ENCODE measurements at places on chromosomes 16 and 17. TPM values are rescaled to one million over a fixed set of nuclear protein-coding genes. Genes with fewer than 3 reads are reported as not detected.

SLC6A2 gene
- total RNA-seq, result not detected

DNA sequence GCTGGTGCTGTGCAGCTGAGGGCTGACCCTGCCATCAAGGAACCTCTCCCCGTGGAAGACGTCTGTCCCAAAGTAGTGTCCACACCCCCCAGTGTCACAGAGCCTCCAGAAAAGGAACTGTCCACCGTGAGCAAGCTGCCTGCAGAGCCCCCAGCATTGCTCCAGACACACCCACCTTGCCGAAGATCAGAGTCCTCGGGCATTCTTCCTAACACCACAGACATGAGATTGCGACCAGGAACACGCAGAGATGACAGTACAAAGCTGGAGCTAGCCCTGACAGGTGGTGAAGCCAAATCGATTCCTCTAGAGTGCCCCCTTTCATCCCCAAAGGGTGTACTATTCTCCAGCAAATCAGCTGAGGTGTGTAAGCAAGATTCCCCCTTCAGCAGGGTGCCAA, 20.5 kb downstream of the AKAP1 start:
- DNase-seq, result no peak

DNA sequence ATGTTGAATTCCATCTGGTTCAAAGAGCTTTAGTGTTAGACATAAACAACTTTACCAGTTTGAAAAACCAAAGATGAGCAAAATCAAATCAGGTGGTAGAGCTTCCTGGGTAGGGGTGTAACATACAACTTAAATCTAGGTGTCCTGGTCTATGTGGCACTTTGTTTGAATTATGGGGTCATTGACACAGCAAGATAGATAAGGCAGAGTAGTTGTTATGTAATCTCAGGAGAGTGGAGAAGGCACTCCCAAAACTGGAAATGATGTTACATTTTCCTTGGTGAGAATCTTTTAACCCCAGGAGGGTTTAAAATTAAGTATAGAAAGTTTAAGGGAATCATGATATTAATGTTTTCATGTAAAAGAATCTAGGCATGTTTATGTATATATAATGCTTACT, 31.9 kb downstream of the CCDC42 start:
- no peak for DNase-seq

DNA sequence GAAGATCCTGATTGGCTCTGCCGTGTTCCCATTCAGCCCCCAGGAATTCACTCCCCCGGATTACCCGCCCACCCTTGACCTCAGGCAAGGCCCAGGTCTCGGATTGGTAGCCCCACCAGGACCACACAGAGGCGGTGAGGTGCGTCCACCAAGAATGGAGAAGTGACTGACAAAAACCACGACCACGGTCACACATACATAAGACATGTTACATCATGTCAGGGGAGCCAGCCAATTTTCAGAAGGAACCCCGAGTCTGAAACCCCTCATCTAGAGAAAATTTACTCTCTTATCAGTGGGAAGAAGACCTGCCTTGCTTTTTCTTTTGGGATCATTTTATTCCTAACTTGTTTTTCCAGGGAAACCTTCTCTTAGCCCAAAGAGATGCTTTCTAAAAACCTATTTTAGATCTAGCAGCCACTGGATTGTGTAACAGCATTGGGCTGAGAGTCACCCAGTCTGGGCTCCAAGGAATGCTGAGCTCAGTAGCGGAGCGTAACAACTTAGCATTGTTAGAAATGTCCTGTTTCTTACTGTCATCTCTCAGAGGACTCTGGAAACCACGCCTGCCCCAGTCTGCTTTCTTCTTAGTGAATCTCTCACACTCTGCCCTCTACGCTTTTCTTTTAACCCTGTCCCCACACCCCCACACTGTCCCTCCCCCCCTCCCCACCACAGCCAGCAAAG, 164.1 kb downstream of the CMIP start:
- DNase-seq, result no peak

CD300LB gene
- not detected for total RNA-seq

ANKRD40CL gene
- not detected for total RNA-seq

GRCh38 chr16:23420011-23420410, 33.0 kb downstream of the COG7 start:
- DNase-seq, result no peak

- no peak for DNase-seq
These were observed 35.1 kb downstream of the GLP2R start for GRCh38 chr17:9860851-9861250.
